ENCODE measurements at places on chromosomes 3 and 15. TPM values are rescaled to one million over a fixed set of nuclear protein-coding genes. Genes with fewer than 3 reads are reported as not detected.

BCL2A1 gene
- total RNA-seq = 81.9 TPM

CYFIP1 gene
- 171 TPM for total RNA-seq

GP5 gene
- total RNA-seq = 0.09 TPM

ZNF660 gene
- total RNA-seq = 1.6 TPM

IQCH gene
- total RNA-seq = 1.3 TPM

LRRK1 gene
- total RNA-seq = 32.8 TPM

Data from upper lobe of left lung (tissue), 6 donors.